Right renal cortex interstitium (tissue), 3 donors: ENCODE measurements at places on chromosomes 16 and 17.

DNA sequence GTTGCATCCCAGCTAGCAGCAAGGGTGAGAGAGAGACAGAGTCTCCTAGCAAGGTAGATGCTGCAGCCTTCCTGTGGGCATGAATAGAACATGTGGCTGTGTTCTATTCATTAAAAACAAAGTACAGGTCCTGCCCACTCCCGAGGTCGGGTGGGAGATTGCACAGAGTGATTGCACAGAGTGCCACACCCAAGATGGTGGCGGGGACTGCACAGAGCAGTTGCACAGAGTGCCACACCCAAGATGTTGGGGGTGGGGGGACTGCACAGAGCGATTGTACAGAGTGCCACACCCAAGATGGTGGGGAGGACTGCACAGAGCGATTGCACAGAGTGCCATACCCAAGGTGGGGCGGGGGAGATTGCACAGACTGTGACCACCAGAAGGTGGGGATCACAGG, 410.8 kb upstream of the EEF2KMT start:
- DNase-seq = no peak

GRCh38 chr16:27230562-27231001, 27.3 kb downstream of the KDM8 start:
- no peak for DNase-seq

- DNase-seq = no peak
These were observed 2.3 kb upstream of the BORCS6 start for GRCh38 chr17:8192070-8192815.

- no peak for DNase-seq
These were observed 259.2 kb downstream of the CBLN1 start for GRCh38 chr16:49022351-49022963.

DNA sequence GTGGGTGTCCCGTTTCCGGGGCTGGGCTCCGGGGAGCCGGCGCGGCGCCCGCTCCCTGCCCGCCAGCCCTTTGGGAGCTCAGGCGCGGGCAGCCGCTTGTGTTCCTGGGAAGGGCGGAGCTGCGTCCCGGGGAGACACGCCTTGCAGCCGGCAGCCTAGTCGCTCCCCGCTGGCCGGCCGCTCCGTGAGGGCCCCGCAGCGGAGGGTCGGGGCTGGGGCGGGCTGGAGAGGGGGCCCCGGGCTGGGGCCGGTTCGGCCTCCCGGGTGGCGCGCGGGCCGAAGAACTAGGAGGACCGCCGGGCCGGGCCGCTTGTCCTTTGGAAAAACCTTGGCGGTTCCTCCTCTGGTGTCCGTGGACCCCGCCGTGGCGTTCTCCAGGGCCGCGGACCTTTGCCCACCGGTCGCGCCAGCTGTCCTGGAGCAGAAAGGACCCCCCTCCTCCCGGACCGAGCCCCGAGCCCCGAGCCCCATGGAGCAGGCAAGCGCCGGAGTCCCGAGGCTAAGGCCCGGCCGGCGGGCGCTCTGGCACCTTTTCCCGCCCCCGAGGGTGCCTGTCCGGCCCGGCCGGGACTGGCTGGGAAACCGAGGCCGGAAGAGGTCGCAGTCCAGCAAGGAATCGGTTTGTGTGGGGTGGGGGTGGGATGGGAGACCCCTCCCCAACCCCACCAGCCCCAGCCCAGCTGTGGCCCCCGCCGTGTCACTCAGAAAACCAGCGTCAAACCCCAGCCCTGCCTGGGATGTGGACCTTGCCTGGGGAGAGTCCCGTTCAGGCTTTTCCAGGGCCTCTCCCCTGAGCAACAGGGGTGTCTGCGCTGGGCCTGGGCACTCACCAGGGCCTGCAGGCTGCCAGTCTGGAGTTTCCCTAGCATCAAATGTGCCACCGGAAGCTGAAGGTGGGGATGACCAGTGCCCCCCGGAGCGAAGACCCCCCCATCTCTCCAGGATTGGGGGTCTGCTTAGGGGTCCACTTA, 6.8 kb upstream of the TBC1D3B start:
- DNase-seq = no peak

DNA sequence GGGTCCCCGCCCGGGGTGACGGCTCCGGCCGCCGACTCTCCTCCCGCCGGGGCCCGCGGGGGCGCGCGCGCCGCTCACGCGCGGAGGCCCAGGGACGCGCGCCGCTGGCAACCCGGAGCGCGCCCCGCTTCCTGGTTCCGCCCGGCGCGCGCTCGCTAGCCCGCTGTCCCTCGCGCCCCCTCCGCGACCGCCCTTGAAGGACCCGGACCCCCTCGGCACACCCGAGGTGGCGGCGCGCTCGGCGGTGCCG, at the start of gene STAT5B:
STAT5B (minus strand) TSS at position 33 of the 250 bp plus-strand sequence. CDS start 44,264 bp downstream, outside the sequence.
- DNase-seq = no peak

DNA sequence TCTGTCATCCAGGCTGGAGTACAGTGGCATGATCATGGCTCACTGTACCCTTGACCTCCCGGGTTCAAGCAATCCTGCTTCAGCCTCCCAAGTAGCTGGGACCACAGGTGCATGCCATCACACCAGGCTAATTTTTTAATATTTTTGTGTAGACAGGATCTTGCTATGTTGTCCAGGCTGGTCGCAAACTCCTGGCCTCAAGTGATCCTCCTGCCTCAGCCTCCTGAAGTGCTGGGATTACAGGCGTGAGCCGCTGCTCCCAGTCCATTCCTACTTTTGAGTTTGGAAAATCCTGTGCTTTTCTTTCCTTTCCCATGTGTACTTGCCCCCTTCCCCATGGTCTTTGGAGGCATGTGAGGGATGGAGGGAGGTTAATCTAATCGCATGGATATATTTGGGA, 60.0 kb downstream of the MSI2 start:
- DNase-seq = no peak

DNA sequence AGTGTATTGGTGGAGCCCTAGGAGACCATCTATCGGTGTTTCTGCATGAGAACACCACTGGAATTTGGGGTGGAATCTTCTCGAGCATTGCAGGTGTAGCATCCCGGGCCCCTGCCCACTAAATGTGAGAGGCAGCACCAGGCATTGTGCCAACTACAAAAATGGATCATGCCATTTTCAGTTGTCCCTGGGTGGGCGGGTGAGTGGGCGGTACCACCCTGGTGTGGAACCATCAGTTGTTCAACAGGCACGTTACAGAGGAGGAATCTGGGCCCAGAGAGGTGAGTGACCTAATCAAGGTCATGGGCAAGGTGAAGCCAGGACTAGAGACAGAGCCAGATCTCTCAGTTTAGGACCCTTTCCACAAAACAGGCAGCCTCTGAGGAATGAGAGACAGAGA, 8.8 kb downstream of the PIPOX start:
- DNase-seq = no peak

DNA sequence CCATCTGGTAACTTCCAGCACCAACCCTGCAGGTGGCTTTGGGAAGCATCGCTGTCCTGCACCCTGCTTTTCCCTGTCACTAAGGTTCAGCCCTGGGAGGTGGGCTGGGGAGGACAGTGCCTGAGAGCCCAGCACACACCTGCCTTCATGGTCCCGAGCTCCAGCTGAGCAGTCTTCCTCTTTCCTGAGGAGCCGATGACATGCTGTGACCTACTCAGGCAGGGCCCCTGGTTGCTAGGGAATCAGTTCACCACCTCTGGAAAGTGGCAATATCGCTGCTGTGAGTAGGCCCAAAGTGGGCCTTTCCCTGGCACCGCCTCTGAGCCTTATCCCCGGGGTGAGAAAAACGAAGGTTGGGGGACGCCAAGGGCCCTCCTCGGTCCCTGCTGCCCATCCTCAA, 17.9 kb downstream of the ST3GAL2 start:
- no peak for DNase-seq

DNA sequence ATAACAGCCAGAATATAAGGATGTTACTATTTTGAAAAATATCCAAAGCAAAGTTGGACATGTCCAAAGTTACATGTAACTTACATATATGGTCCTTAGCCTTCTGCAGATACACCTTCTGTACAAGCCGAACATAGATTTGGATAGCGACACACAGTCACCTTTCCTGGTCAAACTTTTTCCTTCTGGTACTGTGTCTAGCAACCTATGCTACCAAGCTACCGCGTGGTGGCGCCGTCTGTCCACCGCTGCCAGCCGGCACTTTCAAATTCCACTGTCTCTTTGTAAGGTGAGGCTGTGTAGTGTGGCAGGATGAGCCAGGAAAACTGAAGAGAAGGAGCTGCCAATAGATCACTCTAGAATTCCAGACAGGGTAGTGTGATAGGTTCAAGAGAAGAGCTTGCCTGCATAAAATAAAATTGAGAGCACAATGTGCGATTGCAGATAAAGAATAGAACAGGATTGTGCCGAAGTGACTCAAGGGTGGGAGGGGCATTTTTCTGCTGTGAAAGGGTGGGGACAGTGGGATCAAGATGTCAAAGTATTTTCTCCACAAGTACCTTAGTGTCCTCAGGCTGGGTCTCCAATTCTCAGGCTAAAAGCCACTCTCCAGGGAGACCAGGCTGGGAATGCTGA, 366.9 kb downstream of the SLC39A11 start:
- DNase-seq = no peak

- no peak for DNase-seq
These were observed 156.4 kb downstream of the CMIP start for GRCh38 chr16:81601008-81601428.

DNA sequence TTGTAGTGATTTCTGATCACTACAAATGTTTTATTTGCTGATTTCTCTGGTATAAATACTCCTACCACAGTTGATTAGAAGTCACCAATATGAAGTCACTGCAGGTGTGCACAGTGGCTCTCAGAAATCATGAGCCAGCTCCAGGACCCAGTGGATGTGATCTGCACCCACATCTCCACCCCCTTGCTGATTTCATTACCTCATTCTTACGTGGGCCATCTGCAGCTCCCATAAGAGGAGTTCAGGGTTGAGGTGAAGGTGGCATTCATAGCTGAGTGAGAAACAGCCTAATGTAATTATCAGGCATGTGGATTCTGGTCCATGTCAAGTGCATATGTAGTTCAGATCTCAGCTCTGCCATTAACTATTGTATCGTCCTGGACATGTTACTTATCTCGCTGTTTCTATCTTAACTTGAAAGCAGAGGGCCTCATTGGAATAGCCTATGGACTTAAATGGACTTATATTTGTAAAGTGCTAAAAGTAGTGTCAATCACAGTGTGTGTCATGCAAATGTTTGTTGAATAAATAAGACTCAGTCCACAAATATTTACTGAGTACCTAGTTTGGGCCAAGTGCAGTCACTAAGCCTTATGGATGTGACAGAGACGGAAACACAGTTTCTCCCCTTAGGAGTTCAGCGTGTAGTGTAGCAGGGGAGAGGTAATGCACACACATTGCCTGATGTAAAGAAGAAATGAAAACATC, 40.7 kb upstream of the ZKSCAN2 start:
- DNase-seq = no peak

DNA sequence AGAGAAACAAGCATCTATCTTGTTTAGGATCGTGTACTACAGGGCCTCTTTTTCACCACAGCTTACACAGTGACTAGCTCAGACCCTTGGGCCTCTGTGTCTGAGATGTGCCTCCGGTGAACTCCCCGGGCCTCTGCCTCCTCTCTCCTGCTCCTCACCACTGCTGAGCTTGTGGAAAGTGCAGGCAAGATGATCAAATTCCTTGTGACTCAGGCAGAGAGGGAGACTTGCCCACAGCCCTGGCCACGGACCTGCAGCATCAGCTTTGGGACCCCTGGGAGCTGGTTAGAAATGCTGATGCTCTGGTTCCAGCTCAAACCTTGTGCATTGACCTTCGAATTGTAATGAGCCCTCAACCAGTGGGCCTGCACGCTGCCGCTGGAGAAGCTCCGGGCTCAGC, 79.8 kb downstream of the ZDHHC7 start:
- DNase-seq = no peak

DNA sequence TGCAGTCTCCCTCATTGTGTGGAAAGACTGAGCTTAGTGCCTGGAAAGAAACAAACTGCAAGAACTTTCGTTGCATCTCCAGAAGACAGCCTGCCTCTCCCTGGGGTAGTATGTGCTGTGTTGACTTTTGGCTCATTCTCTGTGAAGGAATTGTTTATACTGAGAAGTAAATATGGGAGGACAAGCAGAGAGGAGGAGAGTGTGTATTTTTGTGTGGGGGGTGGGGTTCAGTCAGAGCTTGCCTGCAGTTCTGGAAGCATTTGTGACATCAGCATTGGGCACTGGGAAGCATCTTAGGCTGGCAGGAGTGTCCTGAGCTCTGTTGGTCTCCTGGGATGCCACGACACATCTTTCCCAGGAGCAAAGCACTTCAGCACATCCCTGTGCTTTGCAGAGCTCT, 147.9 kb downstream of the HS3ST3B1 start:
- DNase-seq = no peak

DNA sequence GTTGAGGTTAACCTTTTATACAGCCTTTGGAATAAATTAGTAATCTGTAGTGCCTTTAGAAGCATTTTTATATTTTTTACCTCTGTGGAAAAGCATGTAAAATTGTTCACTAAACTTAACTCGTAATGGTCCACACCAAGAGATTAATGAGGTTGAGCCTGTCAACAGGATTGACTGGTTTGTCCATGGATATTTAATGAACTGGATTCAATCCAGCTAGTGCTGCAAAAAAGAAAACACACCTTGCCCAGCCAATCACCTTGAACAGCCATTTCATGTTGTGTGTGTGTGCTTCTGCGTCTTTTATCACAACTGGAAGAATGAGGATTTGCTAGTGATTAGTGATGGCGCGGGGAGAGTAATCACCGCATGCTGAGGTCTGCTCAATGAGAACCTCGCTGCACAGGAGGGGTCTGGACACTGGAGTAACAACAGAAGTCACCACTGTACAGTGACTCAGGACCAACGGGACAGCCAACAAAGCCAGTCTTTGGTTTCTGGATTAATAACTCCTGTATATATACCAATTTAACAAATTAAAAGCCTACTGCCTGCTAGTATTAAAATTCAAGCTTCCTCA, 33.7 kb downstream of the LITAFD start:
- DNase-seq = no peak

GRCh38 chr17:7184091-7184488, 4.9 kb upstream of the ASGR1 start:
- DNase-seq = no peak

GRCh38 chr16:2520784-2521531, 787 bp downstream of the AMDHD2 start:
- no peak for DNase-seq

DNA sequence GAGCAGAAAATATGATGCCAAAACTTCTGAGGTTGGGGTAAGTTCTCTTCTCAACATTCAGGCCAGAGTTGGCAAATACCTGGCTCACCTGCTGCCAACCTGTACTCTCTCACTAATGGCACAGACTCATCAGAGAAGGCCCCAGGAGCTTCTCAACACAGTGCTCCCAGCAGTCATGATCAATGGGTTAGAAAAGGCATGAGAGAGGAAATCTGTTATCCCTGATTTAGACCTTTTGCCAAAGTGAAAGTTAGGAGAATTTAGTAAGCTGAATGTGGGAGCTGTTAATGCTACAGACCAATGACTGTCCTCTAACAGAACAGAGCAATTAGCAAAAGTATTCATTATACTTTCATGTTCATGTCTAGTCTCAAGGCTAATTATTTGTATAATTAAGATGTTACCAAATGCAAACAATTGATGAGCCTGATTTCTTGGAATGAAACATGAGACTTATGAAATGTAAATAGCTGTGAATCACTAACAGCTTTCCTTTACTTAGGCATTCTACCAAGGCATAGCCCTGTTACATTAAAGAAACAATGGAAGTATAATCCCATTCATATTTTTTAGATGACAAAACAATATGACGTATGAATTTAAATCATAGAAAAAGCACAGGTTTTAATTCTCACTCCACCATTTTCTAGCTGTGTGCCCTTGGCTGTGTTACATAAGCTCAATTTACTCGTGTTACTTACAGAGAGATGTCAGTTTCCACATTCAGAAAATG, 68.7 kb upstream of the MARCHF10 start:
- DNase-seq = no peak

- no peak for DNase-seq
These were observed 141.0 kb upstream of the CIBAR2 start for GRCh38 chr16:85253084-85253941.

- DNase-seq = no peak
These were observed at the start of gene VASN for GRCh38 chr16:4371357-4372000. TSS of gene VASN (plus strand) at chr16:4371848. CDS start at chr16:4380878, 9,030 bp downstream.

- no peak for DNase-seq
These were observed 5.5 kb upstream of the PIEZO1 start for GRCh38 chr16:88790312-88791211.
